ENCODE measurements at places on chromosomes 7 and 10.

GRCh38 chr7:51114501-51114900 is 202.1 kb downstream of the COBL start:
- no peak for DNase-seq

DNA sequence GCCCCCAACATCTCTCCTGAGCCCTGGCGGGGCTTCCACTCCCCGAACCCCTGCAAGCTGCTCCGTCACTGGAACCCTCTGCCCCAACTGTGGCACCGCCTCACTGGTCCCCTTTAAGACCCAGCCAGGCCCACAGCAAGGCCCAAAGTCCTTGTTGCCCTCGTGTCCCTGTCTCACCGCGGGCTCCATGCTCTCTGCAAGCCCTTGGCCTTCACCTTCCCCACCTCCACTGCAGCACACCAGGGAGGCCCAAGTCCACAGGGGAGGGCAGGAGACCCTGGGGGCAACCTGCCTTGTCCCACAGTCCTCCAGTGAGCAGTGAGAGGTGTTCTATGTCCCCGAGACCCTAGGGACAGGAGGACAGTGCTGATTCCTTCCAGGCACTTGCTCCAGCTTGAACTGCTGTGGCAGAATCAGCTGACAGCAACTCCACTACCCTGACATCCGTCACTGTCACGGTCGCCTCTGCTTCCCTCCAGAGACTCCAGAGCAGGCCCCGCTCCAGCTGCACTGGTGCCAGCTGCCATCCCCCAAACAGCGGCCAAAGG is 105.3 kb downstream of the CYTH3 start:
- DNase-seq, result no peak

GRCh38 chr10:73916761-73917470 is 6.0 kb downstream of the PLAU start:
- no peak for DNase-seq

DNA sequence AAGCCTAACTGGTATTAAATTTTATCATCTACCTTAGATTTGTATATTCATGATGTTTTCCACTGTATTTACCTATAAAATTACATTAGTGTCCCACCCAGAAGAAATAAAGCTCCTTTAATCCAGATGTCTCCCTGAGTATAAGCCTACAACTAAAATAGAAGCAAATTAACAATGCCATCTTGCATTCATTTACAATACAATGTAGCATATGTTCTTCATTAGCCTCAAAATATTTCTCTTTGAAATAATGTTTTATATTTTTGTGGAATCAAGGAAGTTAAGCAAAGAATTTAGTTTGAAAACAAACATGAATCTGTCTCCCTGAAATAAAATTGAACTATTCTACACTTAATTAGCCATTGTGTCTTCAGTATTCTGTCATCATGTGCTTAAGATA is 112.3 kb downstream of the CACNA2D1 start:
- DNase-seq, result no peak

DNA sequence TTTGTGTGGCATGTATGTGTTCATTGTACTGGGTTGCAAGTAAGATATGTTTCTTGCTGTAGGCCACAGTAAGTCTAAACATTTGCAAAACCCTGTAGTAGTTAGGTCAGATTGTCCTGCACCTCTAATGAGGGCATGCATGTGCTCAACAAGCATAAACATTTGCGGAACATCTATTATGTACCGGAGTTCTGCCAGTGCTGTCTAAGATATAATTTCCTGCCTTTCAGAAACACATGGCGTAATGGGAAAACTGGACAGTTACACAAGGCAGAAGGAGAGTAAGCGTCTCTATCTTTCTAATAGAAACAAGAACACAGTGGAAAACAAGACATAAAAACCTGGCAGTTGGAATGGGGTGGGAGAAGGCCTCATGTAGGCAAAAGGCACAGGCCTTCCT is 2.8 kb downstream of the ABCB8 start:
- no peak for DNase-seq

- DNase-seq, result no peak
These were observed 1.0 kb upstream of the KCP start for GRCh38 chr7:128911423-128912031.

DNA sequence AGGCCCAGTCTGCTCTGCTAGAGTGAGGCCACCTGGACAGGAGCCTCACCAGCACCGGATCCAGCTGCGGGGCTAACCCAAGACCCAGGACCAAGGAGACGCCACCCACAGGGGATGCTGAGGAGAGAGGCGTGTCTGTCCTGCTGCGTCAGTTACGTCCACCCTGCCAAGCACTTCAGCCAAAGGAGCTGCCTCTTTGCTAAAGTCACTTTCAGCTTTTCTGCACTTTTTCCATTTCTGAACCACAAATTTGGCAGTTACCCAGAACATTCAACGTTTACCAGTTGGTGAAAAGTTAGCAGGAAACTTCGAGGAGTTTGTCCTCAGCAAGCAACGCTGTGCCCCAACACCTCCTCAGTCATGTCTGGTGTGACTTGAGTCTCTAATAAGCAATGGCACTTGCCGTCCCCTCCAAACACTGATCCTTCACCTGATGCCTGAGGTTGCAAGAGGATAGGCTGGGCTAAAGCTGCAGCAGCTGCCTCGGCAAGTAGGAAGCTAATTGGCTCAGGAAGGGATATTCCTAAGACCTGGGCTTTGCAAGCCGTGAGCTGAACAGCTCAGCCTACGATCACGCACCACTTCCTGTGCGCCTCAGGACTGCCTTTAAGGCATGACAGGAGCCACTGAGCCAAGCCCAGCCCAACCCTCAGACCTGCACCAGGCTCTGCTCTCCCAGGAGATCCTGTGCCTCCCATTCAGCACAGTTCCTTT is 40.1 kb downstream of the KCNH2 start:
- no peak for DNase-seq

- DNase-seq, result no peak
These were observed 262.1 kb downstream of the AHR start for GRCh38 chr7:17560516-17560915.

- DNase-seq, result no peak
These were observed 73.3 kb downstream of the RALA start for GRCh38 chr7:39696631-39697030.

GRCh38 chr10:30215141-30215540 is 133.9 kb downstream of the MTPAP start:
- DNase-seq, result no peak

DNA sequence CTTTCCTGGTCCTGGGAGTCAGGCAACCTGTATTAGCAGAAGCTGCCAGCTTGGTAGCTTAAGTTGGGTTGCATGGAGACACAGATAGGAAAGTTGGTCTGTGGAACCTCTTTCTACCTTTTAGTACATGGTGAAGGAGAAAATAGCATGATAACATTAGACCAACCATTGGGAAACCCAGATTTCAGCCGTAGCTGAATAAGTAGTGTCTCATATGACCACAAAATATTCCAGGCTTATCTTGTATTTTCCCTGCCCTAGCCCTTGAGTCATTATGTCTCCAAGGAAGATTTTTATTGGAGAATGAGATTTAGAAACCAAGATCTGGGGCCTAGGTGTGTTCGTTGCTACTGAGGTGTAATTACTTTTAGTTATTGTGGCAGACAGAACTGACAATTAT is 67.2 kb downstream of the CCSER2 start:
- DNase-seq, result no peak

DNA sequence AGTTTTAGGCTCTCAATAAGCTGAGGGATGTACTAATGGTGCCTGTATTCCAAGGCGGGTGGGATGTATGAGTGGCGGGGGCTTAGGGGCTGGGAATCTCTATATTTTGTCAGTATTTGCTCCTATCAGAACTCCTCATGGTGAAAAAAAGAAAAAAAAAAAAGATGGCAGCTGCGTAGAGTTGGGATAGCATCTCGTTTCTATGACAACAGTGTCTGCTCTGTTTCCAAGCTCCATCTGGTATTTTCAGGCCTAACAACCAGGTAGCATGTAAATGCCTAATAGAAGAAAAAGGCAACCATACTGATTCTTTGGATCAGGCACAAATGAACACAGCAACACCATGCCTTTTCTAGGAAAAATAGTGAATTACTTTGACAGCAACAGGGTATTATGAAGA is 11.7 kb upstream of the CCDC172 start:
- no peak for DNase-seq

GRCh38 chr10:83667594-83667993 is 471.7 kb upstream of the GHITM start:
- DNase-seq, result no peak

- no peak for DNase-seq
These were observed 33.0 kb downstream of the FAM53B start for GRCh38 chr10:124711145-124711544.

DNA sequence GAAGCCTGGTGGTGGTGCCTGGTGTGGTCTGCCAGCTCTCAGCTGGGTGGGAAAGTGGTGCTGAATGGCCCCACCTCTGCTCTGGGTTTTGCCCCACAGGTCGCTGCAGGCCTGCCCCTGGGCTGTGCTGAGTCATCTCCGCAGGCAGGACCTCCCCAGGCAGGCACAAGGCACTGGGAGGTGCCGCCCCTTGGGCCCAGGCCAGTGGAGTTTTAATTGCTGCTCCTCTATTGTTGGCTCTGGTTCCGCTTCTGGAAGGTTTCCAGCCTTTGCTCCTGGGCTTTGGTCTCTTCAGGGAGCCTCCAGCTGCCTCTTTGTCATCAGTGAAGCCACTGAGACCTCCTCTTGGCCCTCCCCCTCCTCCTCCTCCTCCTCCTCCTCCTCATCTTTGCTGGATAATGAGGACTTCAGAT is 180.3 kb upstream of the GRB10 start:
- no peak for DNase-seq

DNA sequence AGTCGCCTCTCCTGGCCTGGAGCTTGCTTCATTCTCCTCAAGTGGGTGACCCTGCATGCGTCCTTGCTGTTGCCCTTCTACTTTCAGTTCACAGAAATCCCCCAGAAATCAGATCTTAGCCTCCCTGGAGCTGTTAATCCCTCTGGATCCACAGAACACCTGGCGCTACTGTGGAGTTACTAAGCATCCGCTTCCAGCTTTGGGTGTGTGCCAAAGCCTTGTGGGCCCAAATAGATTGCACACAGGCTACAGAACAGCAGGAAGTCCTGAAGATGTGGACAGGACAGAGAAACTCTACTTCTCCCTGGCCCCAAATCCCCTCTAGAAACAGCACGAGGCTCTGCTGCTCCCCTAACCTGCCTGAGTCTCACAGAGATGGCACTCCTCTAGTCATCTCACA is 36.6 kb upstream of the PDLIM1 start:
- DNase-seq, result peak; percentile 65

DNA sequence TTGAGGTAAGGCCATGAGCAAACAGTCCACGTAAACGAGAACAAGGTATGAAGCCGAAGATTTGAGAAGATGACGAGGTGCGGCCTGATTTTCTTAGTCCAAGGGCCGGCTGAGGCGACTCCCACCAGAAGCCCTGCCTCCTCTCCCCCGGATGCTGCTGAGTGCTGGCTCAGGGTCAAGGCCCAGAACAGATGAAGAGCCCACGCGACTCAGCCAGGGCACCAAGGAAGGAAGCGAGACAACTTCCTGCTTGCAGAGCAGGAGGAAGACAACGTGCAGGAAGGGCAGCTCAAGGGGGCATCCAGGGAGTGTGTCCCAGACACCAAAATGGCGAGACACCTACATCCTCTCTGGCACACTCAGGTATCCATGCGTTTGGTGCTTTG is 99.5 kb downstream of the CYTH3 start:
- no peak for DNase-seq

GRCh38 chr7:30752979-30753378 is 1.0 kb downstream of the INMT start:
- no peak for DNase-seq

- DNase-seq, result no peak
These were observed 52.2 kb downstream of the R3HCC1L start for GRCh38 chr10:98186681-98187080.

DNA sequence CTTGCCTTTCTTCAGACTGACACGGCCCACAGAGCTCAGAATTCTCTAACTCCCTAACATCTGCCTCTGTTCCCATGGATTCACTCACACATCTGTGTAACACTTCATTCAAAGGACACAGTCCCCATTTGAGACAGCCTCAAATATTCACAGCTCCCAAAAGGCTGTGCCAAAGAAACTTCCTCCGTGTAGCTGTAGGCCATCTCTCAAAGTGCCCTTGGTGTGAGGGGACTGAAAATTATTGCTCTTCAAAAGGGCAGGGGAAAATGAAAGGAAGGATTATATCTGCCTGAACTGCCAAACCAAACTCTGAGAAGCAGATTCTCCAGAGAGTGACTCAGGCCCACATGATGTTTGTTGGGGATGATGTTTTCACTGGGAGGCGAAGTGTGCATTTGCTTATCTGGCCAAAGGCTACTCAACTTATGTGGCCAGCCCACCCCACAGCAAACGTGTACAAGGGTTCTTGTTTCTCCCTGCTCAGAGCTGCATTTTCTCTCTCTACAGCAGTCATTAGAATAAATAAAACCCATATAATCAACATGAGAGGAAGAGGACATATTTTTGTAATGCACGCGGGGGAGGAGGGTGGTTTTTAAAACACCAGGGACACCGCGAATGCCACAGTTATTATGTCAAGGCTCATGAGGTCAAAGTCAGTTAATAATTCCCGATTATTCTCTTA is 302.4 kb upstream of the NFE2L3 start:
- no peak for DNase-seq

GRCh38 chr7:4784799-4785198 is 9.4 kb downstream of the AP5Z1 start:
- no peak for DNase-seq

- DNase-seq, result no peak
These were observed 9.2 kb downstream of the AGR2 start for GRCh38 chr7:16795624-16796023.

DNA sequence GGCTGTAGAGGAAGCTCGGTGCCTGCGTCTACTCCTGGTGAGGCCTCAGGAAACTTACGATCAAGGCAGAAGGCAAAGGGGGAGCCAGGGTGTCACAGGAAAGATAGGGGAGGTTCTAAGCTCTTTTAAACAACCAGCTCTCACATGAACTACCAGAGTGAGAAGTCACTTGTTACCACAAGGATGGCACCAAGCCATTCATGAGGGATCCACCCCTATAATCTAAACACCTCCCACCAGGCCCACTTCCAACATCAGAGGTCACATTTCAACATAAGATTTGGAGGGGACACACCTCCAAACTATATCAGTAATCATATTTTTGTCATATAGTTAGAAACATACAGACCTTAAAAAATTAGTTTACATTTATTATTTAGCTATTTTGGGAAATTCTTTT is 9.4 kb downstream of the NOC3L start:
- DNase-seq, result no peak

- no peak for DNase-seq
These were observed 78.9 kb downstream of the LRRC17 start for GRCh38 chr7:102991540-102992214.

DNA sequence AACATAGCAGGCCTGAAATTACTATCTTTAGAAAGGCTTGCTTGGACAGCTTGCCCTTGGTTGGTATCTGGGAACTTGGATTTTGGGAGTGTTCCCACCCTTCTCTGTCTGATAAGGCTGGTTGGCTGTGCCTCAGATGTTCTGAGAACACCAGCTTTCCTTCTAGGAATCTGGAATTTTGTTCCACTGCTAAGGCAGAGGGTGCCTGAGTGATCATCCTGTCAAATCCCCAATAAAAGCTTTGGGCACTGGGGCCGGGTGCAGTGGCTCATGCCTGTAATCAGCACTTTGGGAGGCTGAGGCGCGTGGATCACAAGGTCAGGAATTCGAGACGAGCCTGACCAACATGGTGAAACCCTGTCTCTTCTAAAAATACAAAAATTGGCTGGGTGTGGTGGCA is 5.0 kb downstream of the TRUB1 start:
- no peak for DNase-seq
